ENCODE measurements at places on chromosomes 6 and 20.

GRCh38 chr20:43911066-43911465, 3.6 kb upstream of the TOX2 start:
- DNase-seq = no peak
- H3K4me3 ChIP-seq = no peak overlapping the region
- peaks cover 18% of the 10 kb centered on the region for H3K4me1 ChIP-seq
- peaks cover 6% of the 10 kb centered on the region for H3K27me3 ChIP-seq

DNA sequence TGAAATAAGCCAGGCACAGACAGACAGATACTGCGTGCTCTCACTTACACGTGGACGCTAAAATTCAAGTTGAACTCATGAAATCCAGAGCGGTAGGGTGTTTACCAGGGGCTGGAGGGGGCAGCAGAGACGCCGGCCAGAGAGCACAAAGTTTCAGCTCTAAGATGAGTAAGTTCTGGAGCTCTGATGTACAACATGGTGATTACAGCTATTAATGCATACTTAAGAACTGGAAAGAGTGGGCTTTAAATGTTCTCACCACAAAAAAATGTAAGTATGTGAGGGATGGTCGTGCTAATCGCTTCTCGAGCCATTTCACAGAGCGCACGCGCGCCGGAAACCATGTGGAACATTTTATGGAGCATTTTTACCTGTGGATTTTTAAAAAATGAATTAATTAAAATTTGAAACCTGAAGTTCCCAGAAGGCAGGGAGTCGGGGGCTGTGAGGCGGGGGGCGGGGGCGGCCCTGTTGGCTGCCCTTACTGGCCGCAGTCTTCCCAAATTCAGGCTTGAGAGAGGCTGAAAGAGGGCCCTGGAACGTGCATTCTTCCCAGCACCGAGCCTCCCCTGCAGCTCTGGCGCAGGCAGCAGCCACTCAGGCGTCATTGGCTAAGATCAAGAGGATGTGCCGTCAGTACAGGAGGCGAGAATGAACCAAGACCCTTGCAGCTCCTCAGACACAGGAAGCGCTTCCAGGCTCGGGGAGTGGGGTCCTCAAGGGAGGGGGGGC, 8.5 kb upstream of the SLCO4A1 start:
- no peaks in the 10 kb centered on the region for H3K36me3 ChIP-seq
- peaks cover 55% of the 10 kb centered on the region for H3K27me3 ChIP-seq
- DNase-seq = no peak
- no peak overlapping the region for H3K27ac ChIP-seq
- no peaks in the 10 kb centered on the region for H3K4me1 ChIP-seq

DNA sequence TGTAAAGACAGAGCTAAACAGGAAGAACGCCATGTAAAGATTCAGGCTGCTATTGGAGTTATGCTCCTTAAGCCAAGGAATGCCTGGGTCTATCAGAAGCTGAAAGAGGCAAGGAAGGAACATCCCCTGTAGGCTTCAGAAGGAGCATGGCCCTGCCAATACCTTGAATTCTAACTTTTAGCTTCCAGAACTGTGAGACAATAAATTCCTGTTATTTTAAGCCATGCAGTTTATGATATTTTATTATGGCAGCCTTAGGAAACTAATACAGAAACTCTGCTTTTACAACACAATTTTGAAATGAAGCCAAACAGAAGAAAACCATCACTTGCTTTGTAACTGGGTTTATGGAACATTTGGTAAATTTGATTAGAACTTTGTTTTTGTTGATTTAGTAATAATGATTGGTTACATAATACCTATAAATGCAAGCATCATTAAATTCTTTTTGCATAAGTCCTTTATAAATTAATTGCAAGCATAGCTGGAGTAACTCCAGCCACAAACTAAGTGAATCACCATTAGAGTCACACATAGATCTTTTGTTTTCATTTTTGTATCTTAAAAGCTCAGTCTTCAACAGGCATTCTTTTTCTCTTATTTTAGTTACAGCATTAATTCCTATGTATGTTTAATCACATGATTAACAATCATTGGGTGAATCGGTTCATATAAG, 33.5 kb upstream of the TSPYL1 start:
- H3K27me3 ChIP-seq = no peaks in the 10 kb centered on the region
- H3K36me3 ChIP-seq = peaks cover 3% of the 10 kb centered on the region
- DNase-seq = no peak
- no peak overlapping the region for H3K4me3 ChIP-seq
- no peaks in the 10 kb centered on the region for H3K4me1 ChIP-seq

- no peak overlapping the region for H3K4me3 ChIP-seq
- no peak for DNase-seq
- H3K4me1 ChIP-seq = no peaks in the 10 kb centered on the region
- no peaks in the 10 kb centered on the region for H3K27me3 ChIP-seq
These were observed 148.2 kb downstream of the OPRM1 start for GRCh38 chr6:154187203-154187602.

- DNase-seq = no peak
- no peaks in the 10 kb centered on the region for H3K27me3 ChIP-seq
- no peaks in the 10 kb centered on the region for H3K36me3 ChIP-seq
- H3K4me1 ChIP-seq = peaks cover 2% of the 10 kb centered on the region
- no peak overlapping the region for H3K27ac ChIP-seq
These were observed 197.3 kb downstream of the NRN1 start for GRCh38 chr6:5809450-5809849.

DNA sequence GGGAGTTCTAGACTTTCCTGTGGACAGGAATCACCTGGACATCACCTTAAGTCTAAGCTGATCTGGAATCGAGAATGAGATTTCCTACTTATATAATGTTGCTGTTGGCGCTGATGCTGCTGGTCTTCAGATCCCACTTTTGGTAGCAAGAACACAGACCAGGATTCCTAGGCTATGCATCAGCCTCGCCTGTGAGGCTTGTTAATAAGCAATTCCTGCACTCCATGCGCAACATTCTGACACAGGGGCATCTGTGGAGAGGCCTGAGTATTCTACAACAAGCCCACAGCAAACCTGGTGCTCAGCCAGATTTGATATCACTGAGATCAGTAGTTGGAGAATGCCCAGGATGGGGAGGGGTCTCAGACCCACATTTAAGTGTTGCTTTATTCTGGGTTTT, 52.0 kb upstream of the TRIM26 start:
- peaks cover 3% of the 10 kb centered on the region for H3K36me3 ChIP-seq
- no peaks in the 10 kb centered on the region for H3K4me1 ChIP-seq
- no peaks in the 10 kb centered on the region for H3K27me3 ChIP-seq
- DNase-seq = no peak
- no peak overlapping the region for H3K27ac ChIP-seq
- no peak overlapping the region for H3K4me3 ChIP-seq

DNA sequence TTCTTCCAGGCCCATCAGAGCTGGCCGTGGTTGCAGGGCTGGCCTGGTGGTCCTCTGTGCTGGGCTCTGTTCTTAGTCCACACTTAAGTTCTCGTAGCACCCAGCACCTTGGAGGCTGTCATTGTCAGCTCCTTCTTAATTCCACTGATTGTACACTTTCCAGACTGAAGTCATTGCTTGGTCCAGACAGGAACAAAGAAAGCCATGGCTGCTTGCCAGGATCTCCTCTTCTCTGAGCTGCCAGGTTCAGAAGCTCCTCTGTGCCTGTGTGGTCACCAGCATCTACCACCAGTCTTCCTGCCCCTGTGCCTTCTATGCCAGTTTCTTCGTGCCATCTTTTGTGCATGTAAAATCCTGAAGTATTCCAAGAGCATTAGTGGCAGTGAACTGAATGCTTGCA, 39.5 kb upstream of the PCMTD2 start:
- no peak overlapping the region for H3K4me3 ChIP-seq
- no peaks in the 10 kb centered on the region for H3K36me3 ChIP-seq
- no peak for DNase-seq

GRCh38 chr6:104344223-104344622, 515.5 kb downstream of the HACE1 start:
- H3K27me3 ChIP-seq = no peaks in the 10 kb centered on the region
- no peak overlapping the region for H3K27ac ChIP-seq
- no peak for DNase-seq

DNA sequence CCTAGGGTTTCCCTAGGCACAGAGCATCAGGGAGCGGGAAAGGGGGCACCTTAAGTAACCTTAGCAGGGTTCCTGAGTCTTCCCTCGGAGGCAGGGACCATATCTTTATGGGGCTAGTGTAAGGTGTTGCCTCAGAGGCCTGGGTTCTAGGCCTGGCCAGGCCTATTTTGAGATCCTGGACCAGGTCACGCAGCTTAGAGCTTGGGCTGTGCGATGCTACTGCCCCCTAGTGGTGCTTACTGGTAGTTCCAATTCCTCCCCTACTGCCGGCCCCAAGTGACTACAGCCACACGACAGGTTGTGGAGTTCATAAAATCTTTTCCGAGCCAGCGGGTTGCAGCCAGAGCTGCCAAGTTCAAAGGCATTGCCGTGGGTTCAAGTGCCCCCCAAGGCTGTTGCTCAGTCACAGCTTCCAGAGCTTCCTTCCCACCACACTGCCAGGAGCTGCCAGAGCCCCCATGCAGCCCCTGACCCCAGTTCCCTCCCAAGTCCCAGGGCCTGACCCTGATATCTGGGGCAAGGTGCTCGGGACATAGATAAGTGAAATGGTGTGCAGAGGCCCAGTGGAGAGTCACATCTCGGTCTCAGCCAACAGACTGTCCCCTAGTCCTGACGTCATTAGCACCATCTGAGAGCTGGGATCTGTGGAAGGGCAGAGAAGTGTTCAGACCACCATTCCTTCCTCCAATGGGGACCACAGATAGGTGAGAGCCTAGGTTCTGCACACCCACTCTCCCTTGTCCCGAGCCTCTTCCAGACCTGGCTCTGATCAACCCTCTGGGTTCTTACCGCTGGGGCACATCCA, 3.3 kb downstream of the LRRC73 start:
- H3K4me3 ChIP-seq = no peak overlapping the region
- no peaks in the 10 kb centered on the region for H3K4me1 ChIP-seq

DNA sequence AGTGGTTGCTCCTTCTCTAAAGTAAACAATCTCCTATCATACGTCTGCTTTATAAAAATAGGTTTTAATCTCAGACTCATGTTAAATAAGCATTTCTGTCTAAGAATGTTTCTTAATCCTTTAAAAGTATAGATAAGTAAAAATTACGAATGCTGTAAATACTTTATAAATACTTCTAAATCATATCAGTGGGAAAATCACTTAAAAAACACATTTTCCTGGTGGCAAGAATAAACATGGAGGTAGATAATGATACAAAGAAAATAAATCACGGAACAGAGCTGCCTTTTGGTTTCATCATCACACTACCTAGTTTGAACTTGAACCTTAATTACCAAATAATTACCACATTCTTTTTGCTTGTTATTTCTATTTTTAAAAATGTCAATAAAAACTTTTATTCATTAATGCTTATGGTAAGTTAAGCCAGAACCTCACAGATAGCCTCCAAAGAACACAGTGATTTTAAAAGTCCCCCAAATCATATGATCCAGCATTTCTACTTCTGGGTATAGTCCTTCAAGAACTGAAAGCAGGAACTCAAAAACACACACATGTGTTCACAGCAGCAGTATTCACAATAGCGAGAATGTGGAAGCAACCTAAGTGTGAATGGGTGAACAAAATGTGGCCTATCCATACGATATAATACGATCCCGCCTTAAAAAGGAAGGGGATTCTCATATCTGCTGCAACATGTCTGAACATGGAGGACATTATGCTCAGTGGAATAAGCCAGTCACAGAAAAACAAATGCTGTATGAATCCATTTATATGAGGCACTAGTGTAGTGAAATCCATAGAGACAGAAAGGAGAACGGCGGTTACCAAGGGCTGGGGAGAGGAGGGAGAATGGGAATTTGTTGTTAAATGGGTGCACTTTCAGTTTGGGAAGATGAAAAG, 72.4 kb downstream of the SLC22A23 start:
- H3K4me3 ChIP-seq = no peak overlapping the region
- peaks cover 21% of the 10 kb centered on the region for H3K27me3 ChIP-seq
- H3K4me1 ChIP-seq = no peaks in the 10 kb centered on the region
- no peaks in the 10 kb centered on the region for H3K36me3 ChIP-seq
- H3K27ac ChIP-seq = no peak overlapping the region

DNA sequence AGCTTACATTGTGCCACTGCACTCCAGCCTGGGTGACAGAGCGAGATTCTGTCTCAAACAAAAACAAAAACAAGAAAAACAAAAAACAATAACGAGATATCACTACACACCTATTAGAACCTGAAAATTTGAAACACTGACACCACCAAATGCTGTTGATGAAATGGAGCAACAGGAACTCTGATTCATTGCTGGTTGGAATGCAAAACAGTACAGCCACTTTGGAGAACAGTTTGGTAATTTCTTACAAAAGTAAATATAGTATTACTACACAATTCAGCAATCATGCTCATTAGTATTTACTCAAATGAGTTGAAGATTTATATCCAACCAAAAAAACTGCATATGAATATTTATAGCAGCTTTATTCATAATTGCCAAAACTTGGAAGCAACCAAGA, 135.8 kb upstream of the AKIRIN2 start:
- H3K4me1 ChIP-seq = no peaks in the 10 kb centered on the region
- no peak overlapping the region for H3K4me3 ChIP-seq

GRCh38 chr6:127120023-127120786, 1.7 kb downstream of the RSPO3 start:
- DNase-seq = no peak
- H3K27me3 ChIP-seq = peaks cover 38% of the 10 kb centered on the region
- no peak overlapping the region for H3K4me3 ChIP-seq
- peaks cover 5% of the 10 kb centered on the region for H3K4me1 ChIP-seq

DNA sequence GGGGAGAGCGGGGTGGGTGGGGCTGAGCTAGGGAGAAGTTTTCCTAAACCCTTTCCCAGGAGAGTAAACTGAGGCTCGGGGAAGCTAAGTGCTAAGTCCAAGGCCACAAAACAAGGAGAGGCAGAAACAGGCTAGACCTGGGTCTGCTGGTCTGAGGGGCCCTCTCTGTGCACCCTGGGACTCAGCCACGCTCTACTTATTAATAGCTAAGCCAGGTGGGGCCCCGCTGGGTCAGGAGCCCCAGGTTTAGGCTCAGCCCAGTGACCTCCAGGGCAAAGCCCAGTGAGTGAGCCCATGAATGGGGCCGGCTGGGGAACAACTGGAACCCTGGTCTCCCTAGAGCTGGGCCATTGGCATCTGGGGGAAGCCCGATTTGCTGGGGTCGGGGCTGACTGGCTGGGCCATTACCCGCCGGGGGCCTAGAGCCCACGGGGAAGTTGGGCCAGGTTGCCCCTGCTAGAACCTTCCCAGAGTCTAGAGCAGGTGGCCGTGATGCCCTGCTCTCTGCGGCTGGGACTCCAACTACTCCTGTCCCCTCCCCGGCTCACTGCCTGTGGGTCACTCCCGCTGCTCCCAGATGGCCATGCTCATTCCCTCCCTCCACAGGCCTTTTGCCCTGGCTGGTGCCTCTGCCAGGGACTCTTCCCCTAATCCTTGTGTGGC, 24.1 kb upstream of the NOL4L start:
- H3K27ac ChIP-seq = no peak overlapping the region
- no peaks in the 10 kb centered on the region for H3K27me3 ChIP-seq
- H3K4me1 ChIP-seq = no peaks in the 10 kb centered on the region
- H3K36me3 ChIP-seq = no peaks in the 10 kb centered on the region

GRCh38 chr20:48015943-48016723, 230.9 kb upstream of the SULF2 start:
- H3K36me3 ChIP-seq = no peaks in the 10 kb centered on the region
- H3K27ac ChIP-seq = no peak overlapping the region
- no peak overlapping the region for H3K4me3 ChIP-seq
- no peaks in the 10 kb centered on the region for H3K27me3 ChIP-seq
- no peak for DNase-seq

- DNase-seq = no peak
- peaks cover 11% of the 10 kb centered on the region for H3K27me3 ChIP-seq
- no peaks in the 10 kb centered on the region for H3K36me3 ChIP-seq
- no peaks in the 10 kb centered on the region for H3K4me1 ChIP-seq
These were observed 7.2 kb downstream of the ATP9A start for GRCh38 chr20:51760905-51761546.

Data from T-cell (primary cell).